Upper lobe of left lung (tissue), 6 donors: ENCODE measurements at places on chromosomes 2 and 18. TPM values are rescaled to one million over a fixed set of nuclear protein-coding genes. Genes with fewer than 3 reads are reported as not detected.
A peak's percentile ranks its signal among the peaks of the same experiment; 100 is the strongest.

DNA sequence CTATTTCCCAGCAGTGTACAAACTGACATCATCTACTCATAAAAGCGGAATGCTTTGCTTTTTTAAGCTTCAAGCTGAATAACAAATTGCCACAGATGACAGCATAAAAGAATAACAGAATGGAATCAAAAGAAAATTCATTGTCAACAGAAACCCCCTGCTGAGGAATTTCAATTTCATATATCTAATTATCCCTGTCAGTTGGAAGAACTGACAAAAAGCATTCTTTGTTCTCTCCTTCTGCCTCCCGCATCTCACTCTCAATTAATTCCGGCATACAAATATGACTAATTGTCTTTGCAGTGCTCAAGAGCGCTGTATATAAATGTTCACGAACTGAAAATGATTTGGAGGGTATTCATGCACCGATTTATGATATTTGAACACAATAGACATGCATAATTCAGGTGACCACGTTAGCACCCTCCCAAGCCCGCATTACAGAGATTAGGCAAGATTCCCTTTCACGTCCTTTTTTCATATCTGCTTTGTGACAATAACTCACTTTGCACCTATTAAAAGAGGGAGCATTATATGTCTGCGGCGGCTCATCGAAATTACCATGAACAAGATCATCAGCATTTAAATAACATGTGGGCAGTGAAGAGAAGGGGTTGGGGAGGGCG, 277.7 kb upstream of the SALL3 start:
- DNase-seq = no peak
- no peaks in the 10 kb centered on the region for H3K4me1 ChIP-seq
- H3K36me3 ChIP-seq = no peaks in the 10 kb centered on the region
- no peaks in the 10 kb centered on the region for H3K27me3 ChIP-seq
- H3K27ac ChIP-seq = no peak overlapping the region

The SERPINB12 gene
- total RNA-seq = not detected

- DNase-seq = no peak
- H3K27ac ChIP-seq = no peak overlapping the region
Observed at GRCh38 chr2:10934308-10934978, 22.7 kb downstream of the KCNF1 start.

DNA sequence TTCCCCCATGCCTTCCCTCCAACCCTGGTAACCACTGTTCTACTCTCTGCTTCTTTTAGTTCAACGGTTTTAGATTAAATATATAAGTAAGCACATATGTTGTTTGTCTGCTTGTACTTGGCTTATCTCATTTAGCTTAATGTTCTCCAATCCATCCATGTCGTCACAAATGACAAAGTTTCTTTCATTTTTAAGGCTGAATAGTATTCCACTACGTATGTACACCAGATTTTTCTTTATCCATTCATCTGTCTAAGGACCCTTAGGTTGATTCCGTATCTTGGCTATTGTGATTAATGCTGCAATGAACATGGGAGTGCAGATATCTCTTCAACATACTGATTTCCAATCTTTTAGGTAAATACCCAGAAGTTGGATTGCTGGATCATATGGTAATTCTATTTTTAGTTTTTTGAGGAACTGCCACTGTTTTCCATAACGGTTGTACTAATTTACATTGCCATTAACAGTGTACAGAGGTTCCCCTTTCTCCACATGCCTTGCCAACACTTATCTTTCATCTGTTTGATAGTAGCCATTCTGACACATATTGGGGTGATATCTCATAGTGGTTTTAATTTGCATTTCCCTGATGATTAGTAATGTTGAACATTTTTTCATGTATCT, 8.1 kb downstream of the ASB3 start:
- no peak overlapping the region for H3K27ac ChIP-seq
- no peak for DNase-seq
- H3K4me3 ChIP-seq = no peak overlapping the region
- H3K27me3 ChIP-seq = no peaks in the 10 kb centered on the region

- peak overlapping the region; percentile 68 for H3K4me3 ChIP-seq
- peaks cover 9% of the 10 kb centered on the region for H3K4me1 ChIP-seq
- H3K36me3 ChIP-seq = peaks cover 4% of the 10 kb centered on the region
- H3K27me3 ChIP-seq = no peaks in the 10 kb centered on the region
Observed at GRCh38 chr2:677959-678550, 849 bp upstream of the TMEM18 start.

- no peak for DNase-seq
- H3K27ac ChIP-seq = peak overlapping the region; percentile 52
- peaks cover 39% of the 10 kb centered on the region for H3K4me1 ChIP-seq
- H3K27me3 ChIP-seq = no peaks in the 10 kb centered on the region
- no peak overlapping the region for H3K4me3 ChIP-seq
- no peaks in the 10 kb centered on the region for H3K36me3 ChIP-seq
Observed at GRCh38 chr2:47063538-47063930, 91.6 kb downstream of the STPG4 start.

The EFR3B gene
- 8.9 TPM for total RNA-seq

DNA sequence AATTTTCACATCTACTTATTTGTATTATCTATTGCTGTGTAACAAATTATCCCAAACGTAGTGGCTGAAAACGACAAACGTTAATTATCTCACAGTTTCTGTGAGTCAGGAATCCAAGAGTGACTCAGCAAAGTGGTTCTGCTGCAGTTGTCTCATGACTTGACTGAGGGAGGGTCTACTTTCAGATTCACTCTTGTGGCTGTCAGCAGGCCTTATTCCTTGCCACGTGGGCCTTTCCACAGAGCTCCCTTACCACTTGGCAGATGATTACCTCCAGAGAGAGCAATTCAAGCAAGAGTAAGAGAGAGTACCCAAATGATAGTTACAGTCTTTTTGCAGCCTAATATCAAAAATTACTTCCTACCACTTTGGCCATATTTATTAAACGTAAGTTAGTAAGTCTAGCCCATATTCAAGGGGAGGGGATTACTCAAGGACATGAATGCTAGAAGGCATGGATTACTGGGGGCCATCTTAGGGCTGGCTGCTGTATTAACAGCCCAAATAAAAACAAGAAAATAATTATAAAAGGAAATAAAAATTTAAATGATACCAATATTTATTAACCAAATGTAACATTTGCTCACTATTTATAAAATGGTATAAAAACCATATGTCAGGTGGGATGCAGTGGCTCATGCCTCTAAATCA, 48.7 kb upstream of the NBEAL1 start:
- no peaks in the 10 kb centered on the region for H3K27me3 ChIP-seq
- no peak overlapping the region for H3K4me3 ChIP-seq
- H3K36me3 ChIP-seq = no peaks in the 10 kb centered on the region
- DNase-seq = peak; percentile 28
- no peaks in the 10 kb centered on the region for H3K4me1 ChIP-seq
- H3K27ac ChIP-seq = no peak overlapping the region

GRCh38 chr2:1995987-1996386, 251.7 kb upstream of the PXDN start:
- no peak for DNase-seq
- H3K4me3 ChIP-seq = no peak overlapping the region
- no peaks in the 10 kb centered on the region for H3K27me3 ChIP-seq
- no peaks in the 10 kb centered on the region for H3K4me1 ChIP-seq

DNA sequence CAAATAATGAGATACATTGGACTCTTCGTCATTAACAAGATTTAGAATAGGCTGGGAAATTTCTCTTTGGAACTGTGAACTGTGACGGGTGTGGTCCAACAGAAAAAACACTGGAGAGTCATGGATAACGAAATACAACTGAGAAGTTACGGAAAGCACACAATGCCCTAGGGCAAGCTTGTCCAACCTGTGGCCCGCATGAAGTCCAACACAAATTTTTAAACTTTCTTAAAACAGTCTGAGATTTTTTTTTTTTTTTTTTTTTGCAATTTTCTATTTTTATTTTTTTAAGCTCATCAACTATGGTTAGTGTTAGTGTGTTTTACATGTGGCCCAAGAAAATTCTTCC, 27.7 kb downstream of the CDC42EP3 start:
- no peaks in the 10 kb centered on the region for H3K36me3 ChIP-seq
- no peak overlapping the region for H3K4me3 ChIP-seq
- DNase-seq = no peak
- H3K4me1 ChIP-seq = peaks cover 50% of the 10 kb centered on the region

GRCh38 chr2:143697744-143698143, 568.5 kb downstream of the ARHGAP15 start:
- H3K27ac ChIP-seq = no peak overlapping the region
- no peak overlapping the region for H3K4me3 ChIP-seq
- no peaks in the 10 kb centered on the region for H3K36me3 ChIP-seq
- no peaks in the 10 kb centered on the region for H3K4me1 ChIP-seq
- no peaks in the 10 kb centered on the region for H3K27me3 ChIP-seq

The KLHL41 gene
- total RNA-seq = 1.7 TPM

The CELF4 gene
- 1.0 TPM for total RNA-seq

- H3K4me3 ChIP-seq = no peak overlapping the region
- no peak for DNase-seq
- no peaks in the 10 kb centered on the region for H3K27me3 ChIP-seq
- H3K27ac ChIP-seq = no peak overlapping the region
- H3K4me1 ChIP-seq = peaks cover 25% of the 10 kb centered on the region
- no peaks in the 10 kb centered on the region for H3K36me3 ChIP-seq
Observed at GRCh38 chr2:132414081-132414480, 2.5 kb upstream of the GPR39 start.

DNA sequence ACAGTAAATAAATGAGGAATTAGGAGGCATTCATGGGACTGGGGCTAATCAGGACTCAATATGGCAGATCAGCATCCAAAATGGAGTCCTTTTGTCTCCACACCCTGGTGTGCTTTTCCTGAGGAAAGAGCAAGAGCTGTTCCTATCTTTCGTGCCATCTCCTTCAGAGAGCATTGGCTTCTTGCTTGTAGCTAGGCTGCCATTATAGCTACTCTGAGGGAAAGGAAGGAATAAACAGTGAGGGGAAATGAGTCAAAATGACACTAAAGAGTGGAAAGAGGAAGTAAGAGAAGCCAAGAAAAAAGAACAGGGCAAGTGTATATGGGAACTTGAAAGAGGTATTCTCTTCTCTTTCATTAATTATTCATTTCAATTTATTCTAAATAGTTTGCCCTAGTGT, 8.4 kb upstream of the NMI start:
- H3K4me3 ChIP-seq = no peak overlapping the region
- no peaks in the 10 kb centered on the region for H3K4me1 ChIP-seq
- DNase-seq = no peak

DNA sequence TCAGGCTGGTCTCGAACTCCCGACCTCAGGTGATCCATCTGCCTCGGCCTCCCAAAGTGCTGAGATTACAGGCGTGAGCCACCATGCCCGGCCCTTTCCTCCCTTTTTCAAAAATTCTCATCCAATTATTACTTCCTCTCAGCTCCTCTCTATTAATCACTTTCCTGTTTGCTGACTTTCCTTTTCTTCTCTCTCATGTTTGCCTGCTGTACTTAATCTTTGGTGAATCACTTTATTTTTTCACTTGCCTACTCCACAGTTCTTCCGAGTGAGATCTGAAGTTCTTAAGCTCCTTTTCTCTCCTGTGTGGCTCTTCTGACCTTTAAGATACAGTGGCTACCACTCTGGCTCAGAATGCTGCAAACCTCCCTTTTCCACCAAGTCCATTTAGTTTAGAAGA, 126.3 kb upstream of the SERTAD2 start:
- no peak for DNase-seq
- peaks cover 3% of the 10 kb centered on the region for H3K4me1 ChIP-seq
- H3K36me3 ChIP-seq = no peaks in the 10 kb centered on the region
- H3K4me3 ChIP-seq = no peak overlapping the region

DNA sequence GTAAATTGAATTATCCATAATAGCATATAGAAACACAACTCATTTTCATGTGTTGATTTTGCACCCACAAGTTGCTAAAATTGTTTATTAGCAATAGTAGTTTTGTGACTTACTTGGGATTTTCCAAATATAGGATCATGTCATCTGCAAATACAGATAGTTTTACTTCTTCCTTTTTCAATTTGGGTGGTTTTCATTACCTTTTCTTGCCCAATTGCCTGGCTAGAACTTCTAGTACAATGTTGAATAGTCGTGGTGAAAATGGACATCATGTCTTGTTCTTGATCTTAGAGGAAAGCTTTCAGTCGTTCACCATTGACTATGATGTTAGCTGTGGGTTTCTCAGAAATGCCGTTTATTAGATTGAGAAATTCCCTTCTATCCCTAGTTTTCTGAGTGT, 60.2 kb upstream of the TCF7L1 start:
- no peaks in the 10 kb centered on the region for H3K36me3 ChIP-seq
- H3K4me1 ChIP-seq = no peaks in the 10 kb centered on the region
- H3K27ac ChIP-seq = no peak overlapping the region
- H3K27me3 ChIP-seq = no peaks in the 10 kb centered on the region
- H3K4me3 ChIP-seq = no peak overlapping the region
- no peak for DNase-seq

GRCh38 chr2:109017017-109017416, 28.0 kb upstream of the EDAR start:
- H3K4me3 ChIP-seq = no peak overlapping the region
- no peak for DNase-seq
- H3K27me3 ChIP-seq = no peaks in the 10 kb centered on the region
- H3K36me3 ChIP-seq = no peaks in the 10 kb centered on the region

GRCh38 chr2:24018241-24018640, 8.4 kb downstream of the MFSD2B start:
- no peaks in the 10 kb centered on the region for H3K36me3 ChIP-seq
- DNase-seq = no peak
- H3K27me3 ChIP-seq = no peaks in the 10 kb centered on the region
- no peak overlapping the region for H3K4me3 ChIP-seq
- no peak overlapping the region for H3K27ac ChIP-seq

DNA sequence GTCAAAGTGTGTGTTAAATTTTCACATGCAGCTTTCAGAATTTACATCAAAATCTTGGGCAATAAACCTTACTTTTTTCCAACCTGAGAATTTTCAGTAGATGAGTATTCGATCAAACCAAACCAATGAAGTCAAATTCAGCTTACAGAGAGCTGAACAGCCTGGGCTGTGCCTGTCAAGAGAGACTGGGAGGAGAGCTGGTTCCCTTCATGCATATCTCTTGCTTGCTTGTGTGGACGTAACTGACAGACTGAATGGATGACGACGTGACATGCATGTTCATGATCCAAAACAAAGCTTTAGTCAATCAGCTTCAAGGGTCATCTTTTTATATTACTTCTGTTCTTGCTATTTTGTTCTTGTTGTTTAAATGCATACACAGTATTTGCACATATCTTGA, 145.2 kb downstream of the GALNT3 start:
- H3K27ac ChIP-seq = no peak overlapping the region
- H3K4me1 ChIP-seq = no peaks in the 10 kb centered on the region
- no peaks in the 10 kb centered on the region for H3K36me3 ChIP-seq

The TANC1 gene
- total RNA-seq = 43.8 TPM
